ENCODE measurements at places on chromosomes 13 and 19. TPM values are rescaled to one million over a fixed set of nuclear protein-coding genes. Genes with fewer than 3 reads are reported as not detected.

The ZNF439 gene
- polyA plus RNA-seq, result 5.3 TPM

The KLK6 gene
- polyA plus RNA-seq, result not detected

The RGS9BP gene
- polyA plus RNA-seq, result 0.07 TPM

The ZNF230 gene
- polyA plus RNA-seq, result 2.8 TPM

The BIVM gene
- 26.7 TPM for polyA plus RNA-seq

The PRSS57 gene
- polyA plus RNA-seq, result not detected

The SIGLEC5 gene
- polyA plus RNA-seq, result not detected

The GDF15 gene
- 25.0 TPM for polyA plus RNA-seq

The TEX29 gene
- 4.7 TPM for polyA plus RNA-seq

- peak; percentile 85 for DNase-seq
Observed at GRCh38 chr19:29662604-29663404, 2.5 kb upstream of the PLEKHF1 start.

DNA sequence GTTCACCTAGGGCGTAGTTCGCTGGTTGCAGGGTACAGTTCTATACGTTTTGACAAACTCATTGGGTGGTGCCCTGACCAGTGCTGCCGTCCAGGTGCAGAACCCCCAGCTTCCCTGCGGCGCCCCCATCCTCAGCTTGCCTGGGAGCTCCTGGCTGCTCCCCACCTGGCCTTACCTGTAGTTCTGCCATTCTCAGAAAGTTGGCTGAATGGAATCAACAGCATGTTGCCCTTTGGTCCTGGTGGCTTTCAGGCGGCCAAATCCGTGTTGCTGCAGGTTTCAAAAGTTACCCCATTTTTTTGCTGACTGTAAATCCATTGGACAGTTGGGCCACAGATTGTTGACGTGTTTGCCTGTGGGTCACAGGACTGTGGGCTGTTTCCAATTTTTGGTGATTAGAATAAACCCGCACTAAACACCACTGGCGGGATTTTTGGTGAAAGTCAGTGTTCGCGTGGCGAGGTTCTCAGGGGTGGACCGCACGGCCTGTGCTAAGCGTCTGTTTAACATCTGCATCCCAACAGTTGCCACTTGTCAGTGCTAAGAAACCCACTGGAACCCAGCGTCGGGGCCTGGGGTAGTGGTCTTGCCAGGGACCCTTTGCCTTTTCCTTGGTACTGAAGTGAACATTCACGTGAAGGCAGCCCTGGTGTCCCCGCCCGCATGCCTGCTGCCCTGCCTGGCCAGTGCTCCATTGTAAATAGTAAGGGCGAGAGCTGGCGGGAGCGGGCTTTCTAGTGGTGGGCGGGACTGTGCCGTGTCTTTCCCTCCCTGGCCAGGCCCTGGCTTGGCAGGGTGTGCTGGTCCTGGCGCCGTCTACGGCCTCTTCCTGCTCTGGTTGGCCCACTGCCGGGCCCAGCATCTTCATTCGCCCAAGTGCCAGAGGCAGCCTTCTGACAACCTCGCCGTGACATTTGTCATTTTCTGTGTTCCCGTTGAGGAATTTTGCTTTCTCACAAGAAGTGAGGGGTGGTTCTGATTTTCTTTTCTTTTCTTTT is 3.3 kb downstream of the DOT1L start:
- DNase-seq, result no peak

- no peak for DNase-seq
Observed at GRCh38 chr19:54029930-54030490, 33.7 kb downstream of the VSTM1 start.

DNA sequence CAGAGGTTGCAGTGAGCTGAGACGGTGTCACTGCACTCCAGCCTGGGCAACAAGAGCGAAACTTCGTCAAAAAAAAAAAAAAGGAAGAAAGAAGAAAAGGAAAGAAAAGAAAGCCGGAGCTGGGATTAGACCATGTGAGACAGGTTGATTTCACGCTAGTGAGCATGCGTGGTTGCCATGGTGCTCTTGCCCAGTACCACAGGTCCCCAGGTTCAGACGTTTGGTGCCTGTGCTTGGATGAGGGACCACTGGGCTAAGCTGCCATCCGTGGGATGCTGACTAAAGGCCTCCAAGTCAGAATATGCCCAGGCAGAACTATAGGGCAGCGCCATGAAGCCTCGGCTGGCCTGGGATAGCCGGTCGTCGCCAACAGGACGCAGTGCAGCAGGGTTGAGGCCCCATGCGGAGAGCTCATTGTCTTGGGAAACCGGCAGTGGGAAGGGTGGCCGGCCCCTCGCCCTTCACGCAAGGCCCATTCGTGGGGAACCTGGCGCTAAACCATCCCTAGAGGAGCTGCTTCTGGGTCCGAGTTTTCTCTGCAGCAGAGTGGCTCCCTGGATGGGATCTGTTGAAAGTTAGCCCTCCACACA is 7.2 kb upstream of the TEX101 start:
- DNase-seq, result no peak

DNA sequence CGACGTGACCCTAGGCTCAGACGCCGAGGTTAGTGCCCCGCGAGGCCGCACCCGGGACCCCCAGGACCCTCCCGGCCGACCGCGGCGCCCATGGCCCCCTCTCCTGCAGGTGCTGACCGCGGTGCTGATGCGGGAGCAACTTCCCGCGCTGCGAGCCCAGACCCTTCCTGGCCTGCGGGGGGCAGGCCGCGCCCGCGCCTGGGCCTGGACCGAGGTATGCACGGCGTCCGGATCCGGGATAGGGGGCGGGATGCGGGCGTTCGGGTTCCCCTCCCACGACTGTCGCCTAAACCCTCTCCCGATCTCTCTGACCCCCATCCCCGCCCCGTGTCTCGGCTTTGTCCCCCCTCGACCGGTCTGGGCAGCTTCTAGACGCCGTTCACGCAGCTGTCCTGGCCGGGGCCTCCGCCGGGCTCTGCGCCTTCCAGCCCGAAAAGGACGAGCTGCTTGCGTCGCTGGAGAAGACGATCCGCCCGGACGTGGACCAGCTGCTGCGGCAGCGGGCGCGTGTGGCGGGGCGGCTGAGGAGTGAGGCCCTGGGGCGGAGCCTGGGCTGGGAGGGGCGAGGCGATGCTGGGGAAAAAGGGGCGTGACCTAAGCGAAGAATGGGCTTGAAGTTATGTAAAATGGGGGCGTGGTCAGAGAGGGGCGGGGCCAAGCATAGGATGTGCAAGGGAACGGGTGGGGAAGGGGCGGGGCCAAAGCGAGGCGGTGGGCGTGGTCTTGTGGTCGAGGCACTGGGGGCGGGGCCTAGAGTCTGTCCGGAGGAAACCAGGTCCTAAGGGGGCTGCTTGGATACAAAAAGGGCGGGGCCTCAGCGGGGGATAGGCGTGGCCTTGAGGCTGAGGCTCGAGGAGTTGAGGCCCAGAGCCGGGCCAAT is 16.0 kb upstream of the COLGALT1 start:
- peak; percentile 83 for DNase-seq

GRCh38 chr13:29884671-29885430 is 34.4 kb upstream of the UBL3 start:
- DNase-seq, result no peak

- DNase-seq, result no peak
Observed at GRCh38 chr13:44860454-44860853, 128.8 kb downstream of the NUFIP1 start.

DNA sequence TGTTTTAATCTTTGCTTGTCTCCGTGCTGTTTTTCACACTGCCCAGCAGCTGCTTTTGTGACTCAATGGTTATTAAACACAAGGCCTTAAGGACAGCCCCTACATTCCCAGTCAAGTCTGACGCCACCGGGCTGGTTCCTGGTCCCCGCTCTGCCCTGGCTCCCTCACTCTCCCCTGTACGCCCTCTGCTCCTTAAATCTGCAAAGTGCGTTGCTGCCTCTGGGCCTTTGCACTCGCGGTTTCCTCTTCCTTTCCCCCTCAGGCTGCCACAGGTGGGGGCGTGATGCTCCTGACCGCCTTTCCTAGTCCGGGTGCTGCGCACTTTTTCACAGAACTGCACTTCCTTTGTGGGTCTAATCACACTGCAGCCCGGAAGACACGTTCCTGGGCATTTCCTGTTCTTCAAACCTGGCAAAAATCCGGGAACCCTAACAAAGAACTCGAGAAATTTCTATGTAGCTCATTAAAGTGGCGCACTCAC is 25.6 kb downstream of the NOSIP start:
- no peak for DNase-seq

DNA sequence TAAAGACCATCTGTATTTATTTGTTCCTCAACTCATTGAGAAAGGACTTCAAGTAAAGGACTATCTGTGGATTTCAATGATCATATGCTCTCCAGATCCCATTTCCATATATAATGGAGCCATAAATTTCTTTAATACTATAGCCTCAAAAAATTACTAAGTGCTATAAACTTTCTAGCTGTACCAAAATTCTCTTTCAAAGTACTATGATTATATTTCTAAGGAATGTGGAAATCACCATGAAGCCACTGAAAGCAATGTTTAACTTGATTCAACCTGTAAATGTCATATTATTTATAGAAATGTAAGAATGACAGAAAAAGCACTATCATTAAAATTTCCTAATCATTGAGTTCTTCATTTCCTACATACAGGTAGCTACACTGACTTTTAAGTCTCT is 20.7 kb downstream of the TBC1D4 start:
- DNase-seq, result no peak

GRCh38 chr19:41745756-41746155 is 9.6 kb upstream of the CEACAM6 start:
- no peak for DNase-seq

DNA sequence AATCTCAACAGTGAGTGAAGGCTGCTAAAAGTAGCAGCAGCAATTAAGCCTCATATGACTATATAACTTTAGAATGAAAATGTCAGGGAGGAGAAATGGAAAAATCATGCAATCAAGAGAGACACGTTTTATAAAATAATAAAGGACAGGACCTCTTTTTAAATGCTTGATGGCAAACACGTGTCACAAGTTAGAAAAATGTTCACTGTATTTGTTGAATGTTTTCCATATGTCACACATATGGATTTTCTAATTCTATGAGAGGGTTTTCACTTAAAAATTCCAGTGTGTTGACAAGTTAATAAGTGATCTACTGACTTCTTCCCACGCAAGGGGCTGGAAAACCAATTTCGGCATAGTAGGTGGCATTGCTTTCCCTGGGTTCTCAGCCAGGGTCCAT is 27.7 kb upstream of the KCTD12 start:
- DNase-seq, result no peak

DNA sequence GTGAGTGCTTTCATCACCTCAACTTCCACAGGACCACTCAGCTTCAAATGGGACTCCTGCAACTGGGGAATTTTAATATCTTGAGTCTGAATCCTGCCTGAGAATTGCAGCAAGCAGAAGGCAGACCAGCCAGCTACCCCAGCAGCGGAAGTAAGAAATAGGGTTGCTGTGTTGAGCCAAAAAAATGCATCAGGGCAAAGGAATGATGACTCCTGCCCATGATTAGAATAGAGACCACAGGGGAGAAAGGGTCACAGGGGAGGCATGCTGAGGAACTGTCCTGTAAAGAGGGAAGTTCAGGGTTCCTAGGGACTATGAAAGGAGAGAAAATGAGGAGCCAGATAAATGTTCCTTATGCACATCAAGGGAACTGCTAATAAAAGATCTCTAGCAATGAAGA is 370.2 kb downstream of the KCTD12 start:
- peak; percentile 78 for DNase-seq

- DNase-seq, result no peak
Observed at GRCh38 chr19:30044273-30045248, 102.5 kb downstream of the URI1 start.

DNA sequence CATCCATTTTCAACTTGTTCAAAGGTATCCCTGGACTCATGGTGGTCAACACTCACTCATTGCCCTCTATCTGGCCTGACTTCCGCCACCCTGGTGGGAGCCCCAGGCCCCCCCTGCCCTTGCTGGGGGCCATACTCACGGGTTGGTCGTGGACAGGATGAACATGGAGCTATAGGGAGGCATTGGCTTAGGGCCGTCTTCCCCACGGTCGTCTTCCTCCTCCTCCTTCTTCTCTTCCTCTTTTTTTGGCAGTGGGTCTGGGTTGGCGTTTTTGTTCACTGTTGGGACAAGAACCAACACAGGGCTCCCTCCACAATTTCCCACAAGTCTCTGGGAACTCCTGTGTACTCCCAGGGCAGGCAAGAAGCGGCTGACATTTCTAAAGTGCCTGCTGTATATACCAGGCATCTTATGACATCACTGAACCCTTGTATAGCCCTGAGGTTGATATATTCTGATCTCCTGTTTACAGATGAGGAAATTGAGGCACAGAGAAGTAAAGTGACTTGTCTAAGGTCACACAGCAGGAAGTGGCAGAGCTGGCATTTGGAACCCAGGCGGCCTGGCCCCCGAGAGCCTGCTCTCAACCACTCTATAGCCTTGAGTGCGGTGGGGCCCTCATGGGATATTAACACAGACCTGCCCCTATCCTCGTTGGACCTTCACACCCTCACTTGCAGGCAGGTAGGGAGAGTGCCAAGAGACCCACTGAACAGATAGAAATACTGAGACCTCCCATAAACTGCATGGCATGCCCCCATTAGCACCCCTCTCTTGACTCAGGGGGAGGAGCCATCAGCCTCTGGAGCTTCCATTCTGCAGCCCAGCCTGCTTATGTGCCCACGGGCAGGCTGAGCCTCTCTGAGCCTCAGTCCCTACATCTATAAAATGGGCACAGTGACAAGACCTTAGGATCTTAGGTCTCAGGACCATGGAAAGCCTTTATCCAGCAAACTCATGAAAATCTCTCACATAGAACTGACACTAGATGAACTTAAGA is 135.0 kb downstream of the IER2 start:
- DNase-seq, result no peak

All from AG04450 (cell line).